Cardiac fibroblast (primary cell): ENCODE measurements at places on chromosomes 6 and 20.

DNA sequence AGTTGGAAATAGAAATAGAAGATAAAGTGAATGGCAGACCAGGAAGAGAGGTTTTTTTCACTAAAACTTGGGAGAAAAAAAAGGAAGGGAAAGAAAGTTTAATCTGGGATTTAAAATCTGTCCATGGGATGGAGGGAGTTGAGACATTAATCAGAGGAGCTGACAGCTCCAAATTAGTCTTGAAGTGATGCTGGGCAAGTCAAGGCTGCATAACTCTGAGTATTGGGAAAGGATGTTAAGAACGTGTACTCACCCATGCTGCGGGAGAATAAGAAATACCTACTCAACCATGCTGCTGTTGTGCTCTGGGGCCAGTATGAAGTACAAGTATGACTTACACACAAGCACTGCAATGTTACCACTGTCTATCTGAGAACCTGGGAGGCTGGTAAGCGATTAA is 47.5 kb downstream of the SNRNP48 start:
- no peak for DNase-seq

DNA sequence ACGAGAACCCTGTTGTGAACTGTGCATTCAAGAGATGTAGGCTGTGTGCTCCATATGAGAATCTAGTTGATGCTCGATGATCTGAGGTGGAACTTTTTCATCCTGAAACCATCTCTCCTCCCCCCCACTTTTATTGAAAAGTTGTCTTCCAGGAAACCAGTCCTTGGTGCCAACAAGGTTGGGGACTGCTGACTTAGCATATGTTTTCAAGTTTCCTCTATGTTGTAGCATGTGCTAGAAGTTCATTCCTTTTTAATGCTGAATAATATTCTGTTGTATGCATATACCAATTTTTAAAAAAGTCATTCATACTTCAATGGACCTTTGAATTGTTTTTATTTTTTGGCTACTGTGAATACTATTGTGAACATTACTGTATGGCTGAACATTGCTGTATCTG is 27.2 kb downstream of the CARMIL1 start:
- no peak for DNase-seq

DNA sequence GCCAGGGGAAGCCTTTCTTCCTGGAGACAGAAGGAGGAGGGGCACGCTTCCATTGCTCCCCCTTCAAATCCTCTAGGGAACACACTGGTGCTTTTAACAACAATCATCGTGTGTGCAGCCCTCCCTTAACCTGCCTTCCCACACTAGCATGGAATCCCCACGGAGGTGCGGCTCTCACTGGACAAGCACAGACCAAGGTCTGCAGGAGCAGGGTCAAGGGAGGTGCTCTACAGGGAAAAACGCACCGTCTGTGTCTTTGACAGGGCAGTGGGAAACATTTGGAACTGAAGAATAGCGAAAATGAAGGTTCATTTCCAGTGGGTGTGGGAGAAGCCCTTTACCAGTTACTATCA is 527.1 kb downstream of the QKI start:
- no peak for DNase-seq

GRCh38 chr20:49851231-49851705 is 38.6 kb downstream of the SLC9A8 start:
- DNase-seq: no peak

- peak; percentile 66 for DNase-seq
Measured at GRCh38 chr6:44061375-44062104, 65.7 kb downstream of the MRPL14 start.

- no peak for DNase-seq
Measured at GRCh38 chr6:148709577-148709976, 37.3 kb upstream of the UST start.
